Adipocyte (in vitro differentiated cells): ENCODE measurements at places on chromosomes 5 and 9.
A peak's percentile ranks its signal among the peaks of the same experiment; 100 is the strongest.

DNA sequence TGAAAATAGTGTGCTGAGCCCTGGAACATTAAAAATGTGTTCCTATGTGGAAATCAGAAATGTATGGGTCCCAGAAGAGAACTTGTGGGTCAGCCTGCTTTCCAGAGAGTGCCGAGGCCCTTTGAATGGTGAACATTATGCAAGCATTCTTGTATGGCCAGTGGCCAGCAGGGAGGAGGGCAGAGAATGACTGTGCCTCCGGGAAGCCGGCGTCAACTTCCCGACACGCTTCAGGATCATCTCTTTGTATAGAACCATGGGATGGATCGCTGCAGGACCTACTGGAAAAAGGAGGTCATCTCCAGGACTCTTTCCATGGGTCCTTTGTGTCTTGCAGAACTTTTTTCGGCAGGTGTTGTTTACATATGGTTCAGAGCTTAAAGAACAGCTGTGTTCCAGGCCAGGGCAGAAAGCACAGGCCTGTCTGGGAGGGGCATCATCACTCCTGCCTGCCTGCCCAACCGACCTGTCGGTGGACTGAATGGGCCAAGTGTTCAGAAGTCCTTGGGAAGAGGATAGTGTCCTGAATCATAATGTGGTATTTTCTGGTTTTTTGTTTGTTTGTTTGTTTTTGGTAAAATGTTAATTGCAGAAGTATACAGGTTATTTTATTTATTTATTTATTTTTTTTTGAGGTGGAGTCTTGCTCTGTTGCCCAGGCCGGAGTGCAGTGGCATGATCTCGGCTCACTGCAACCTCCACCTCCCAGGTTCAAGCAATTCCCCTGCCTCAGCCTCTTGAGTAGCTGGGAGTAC is 9.0 kb downstream of the PRRC2B start:
- DNase-seq, result peak; percentile 97

DNA sequence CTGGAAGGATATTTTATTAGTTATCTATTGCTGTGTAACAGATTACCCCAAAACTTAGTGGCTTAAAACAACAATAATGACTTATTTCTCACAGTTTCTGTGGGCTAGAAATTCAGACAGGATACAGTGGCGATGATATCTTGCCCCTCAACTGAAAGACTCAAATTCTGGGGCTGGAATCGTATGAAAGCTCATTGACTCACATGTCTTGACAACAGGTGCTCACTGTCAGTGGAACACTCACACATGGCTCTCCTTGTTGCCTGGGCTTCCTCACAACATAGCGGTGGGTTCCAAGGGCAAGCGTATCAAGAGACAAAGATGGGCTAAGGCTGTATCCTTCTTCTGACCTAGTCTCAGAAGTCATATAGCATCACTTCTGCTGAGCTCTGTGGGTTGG is 3.7 kb upstream of the GNPDA1 start:
- no peak for DNase-seq

- DNase-seq, result peak; percentile 83
These were observed 30.8 kb upstream of the ACOT12 start for GRCh38 chr5:81424728-81425127.

DNA sequence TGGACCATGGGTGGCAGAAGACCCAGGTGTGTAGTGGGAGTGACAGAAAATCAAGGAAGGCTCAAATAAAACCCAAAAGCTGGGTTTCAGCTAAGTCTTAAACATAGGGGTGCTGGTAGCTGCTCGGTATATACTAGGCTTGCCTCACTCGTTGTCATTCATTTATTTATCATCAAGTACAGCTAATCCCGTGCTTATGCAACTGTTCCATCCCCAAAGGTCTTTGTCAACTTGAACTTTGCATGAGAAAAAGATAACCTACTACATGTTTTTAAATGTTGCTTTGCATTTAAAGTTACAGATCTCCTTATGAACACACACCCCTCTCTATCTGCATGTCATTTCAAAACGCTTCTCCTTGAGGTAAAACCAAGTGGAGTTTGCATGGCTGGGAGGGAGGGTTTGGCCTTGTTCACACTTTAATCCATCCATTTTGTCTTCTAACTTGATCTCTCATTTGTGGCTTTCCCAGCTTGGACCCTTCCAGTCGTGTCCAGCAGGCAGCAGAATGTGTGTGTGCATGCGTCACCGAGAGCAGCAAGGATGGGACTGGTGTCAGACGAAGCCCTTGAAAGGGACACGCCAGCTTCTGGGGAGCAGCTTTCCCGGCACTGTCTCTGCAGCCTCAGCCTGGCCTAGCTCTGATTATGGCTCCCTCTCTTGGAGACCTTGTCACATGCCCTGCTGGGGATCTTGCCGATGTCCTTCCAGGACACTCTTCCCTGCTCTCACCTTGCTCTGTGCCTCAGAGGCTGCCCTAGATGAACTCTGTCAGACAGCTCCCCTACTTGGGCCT is 133.5 kb downstream of the GADD45G start:
- DNase-seq, result no peak

GRCh38 chr5:56605231-56605630 is 210.1 kb upstream of the MAP3K1 start:
- no peak for DNase-seq
